ENCODE measurements at places on chromosomes 5 and 9. TPM values are rescaled to one million over a fixed set of nuclear protein-coding genes. Genes with fewer than 3 reads are reported as not detected.
A peak's percentile ranks its signal among the peaks of the same experiment; 100 is the strongest.

DNA sequence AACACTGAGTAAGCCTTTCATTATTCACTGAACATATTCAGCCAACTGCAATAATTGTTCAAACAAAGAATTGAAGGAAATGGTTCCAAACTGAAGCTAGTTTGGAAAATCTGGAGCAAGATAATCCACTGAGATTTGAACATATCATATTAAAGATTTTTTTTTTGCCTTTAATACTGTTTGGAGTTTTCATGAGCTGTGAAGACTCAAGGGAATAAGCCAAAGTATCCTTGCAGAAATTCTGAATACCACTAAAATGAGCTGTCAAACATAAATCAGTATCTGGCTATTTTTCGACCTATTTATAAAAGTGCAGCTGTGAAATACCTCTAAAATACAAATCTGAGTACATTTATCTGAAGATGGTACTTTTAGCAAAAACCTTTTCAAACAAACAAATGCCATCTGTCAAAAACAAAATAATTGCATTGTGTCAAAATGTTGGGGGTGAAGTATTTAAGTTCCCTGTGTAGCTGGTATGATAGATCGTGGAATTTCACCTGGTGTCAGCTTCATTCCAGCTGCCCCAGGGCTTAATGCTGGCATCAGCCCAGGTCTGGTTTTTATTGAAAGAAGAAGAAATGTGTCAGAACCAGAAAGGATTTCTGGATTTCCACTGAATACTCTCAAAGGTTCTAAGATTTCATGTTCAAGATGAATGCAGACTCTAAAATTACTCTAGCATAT lies 149.0 kb upstream of the GRAMD2B start:
- no peak for DNase-seq

GRCh38 chr5:36882250-36882649 lies 5.7 kb downstream of the NIPBL start:
- no peak for DNase-seq

DNA sequence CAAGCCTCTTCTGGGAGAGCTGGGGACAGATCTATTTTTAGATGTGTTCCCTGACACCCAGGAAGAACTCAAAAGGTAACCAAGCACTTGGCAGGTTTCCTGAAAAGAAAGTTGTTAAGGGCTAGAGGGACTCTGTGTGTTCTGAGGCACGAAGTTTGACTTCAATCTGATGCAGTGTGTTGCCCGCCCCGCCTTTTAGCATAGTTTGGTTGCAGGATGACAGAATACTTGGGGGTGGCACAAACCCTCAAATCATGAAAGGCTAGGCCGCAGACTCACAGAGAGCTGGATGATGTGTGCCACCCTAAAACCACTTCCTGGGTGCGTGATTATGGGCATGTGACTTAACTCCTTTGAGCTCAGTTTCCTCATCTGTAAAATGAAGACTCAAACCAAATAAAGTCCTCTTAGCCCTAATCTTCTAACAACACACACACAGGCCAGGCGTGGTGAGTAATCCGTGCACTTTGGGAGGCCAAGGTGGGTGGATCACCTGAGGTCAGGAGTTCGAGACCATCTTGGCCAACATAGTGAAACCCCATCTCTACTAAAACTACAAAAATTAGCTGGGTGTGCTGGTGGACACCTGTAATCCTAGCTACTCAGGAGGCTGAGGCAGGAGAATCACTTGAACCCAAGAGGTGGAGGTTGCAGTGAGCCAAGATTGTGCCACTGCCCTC lies 12.8 kb upstream of the NDFIP1 start:
- DNase-seq, result no peak

DNA sequence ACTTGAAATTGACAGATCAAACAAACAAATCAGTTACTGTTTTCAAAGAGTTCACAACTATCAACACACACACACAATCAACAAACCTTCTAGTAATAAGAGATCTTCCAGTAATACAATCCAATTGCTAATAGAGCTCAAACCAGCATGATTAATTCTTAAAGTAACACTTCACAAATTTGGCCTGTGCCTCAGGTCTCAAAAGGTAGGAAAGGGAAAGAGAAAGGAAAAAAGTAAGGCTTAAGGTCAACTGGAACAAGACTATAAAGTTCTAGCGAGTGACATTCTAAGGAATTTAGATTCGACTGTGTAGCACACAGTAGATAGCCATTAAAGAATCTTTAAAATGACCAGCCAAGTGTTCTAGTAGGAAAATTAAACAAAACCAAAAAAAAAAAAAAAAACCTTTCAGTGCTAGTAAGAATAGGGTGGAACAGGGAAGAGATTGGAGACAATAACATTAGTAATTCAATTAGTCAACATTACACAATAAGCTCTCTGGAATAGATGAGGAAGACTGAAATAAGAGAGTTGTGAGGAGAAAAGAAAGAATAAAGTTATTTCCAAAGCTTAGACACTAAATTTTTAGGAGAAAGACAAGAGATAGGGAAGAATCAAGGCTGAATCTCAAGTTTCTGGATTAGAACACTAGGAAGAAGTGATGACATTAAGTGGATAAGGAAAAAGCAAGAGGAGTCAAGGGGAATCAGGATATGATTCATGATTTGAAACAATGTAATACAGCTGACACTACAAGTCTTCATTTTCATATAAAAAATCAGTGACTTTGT lies 86.1 kb downstream of the FBXL17 start:
- DNase-seq, result no peak

DNA sequence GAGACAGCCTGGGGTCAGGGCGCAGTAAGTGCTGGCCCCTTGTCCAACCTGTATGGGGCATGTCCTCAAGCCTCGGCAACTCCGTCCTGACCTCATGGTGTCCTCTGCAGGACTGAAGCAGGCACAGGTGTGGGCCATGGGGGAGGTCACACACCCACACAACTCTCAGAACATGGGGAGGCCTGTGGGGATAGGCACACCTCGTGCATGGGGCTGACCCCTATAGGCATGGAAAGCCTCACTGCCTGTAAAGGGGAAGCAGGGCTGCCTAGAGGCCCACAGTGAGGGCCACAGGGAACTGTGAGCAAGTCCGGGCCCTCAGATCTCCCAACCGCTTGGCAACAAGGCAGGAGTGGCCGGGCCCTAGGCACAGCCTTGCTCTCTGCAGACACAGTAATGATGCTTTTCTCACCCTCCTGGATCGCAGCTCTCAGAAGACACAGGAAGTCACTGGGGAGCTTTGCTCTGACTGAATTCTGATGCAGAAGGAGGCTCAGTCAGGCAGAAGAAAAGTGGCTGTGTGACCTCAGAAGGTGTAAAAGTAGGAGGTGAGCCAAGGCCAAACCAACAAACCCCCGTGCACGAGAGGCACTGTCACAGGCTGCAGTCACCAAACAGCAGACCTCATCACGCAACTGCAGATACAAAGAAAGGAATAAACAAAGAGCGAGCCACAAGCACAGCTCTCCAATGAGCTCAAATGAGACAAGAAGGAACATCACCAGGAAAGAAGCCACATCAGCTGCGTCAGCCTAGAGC lies 5.4 kb downstream of the IPPK start:
- DNase-seq, result peak; percentile 35

- DNase-seq, result no peak
These were observed 143.3 kb upstream of the TNPO1 start for GRCh38 chr5:72673180-72673579.

DNA sequence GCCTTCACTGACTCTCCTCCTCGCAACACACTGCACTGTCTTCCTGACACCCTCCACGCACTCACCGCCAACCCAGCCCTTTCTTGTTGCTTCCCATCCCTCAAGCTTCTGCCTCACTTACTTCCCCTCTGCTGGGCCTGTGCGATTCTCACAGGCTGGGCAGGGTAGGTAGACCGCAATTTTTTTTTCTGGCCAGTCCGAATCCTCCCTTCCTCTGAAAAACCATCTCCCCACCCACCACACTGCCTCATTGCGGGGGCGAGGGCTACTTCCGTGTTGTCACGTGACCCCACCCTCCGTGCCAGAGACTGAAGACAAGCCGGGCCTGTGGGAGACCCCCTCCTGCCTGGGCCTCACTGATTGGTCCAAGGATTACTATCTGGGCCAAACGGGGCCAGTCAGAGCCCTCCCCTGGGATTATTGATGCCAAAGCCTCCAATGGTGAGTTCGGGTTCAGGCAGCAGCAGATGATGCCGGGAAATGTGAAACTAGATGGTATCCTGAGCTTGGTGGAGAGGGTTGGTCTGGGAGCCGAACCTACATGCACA lies 73.1 kb downstream of the STK10 start:
- DNase-seq, result no peak

- no peak for DNase-seq
These were observed 39.3 kb downstream of the CLINT1 start for GRCh38 chr5:157819502-157820115.

DNA sequence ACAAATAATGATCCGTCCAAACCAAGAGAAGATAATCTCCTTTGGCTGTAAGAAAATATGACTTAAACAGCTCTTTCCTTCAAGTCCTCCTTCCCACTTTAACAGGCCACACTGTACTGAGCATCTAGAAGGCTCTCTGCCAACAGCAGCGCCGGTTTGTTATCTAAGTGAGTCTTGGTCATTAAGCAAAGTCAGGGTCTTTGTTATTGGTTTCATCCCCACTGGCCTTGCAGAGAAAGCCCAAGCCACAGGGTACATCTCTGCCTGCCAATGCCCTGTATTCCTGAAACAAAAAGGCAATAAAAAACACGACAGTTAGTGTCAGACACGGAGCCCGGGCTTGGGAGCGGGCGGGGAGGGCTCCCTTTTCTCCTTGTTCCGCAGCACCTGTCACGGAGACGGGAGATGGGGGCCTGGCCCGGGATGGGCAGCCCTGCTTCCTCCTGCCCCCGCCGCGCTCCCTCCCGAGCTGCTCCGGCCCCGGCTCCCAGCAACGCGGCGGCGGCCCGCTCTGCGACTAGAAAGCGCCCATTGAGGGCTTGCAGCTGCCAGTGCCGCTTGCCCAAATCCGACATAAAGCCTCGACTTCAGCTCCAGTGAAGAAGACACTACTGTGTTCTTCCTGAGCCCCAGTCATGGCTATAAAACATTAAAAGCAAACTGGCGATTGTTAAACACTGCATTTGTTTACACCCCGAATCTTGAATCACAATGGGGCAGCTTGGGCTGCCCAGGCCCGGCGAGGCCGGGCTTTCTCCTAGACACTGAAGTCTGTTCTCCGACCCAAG lies 28.1 kb upstream of the PIK3R1 start:
- peak; percentile 90 for DNase-seq

- DNase-seq, result no peak
These were observed 55.3 kb upstream of the ANGPTL2 start for GRCh38 chr9:127177665-127178265.

DNA sequence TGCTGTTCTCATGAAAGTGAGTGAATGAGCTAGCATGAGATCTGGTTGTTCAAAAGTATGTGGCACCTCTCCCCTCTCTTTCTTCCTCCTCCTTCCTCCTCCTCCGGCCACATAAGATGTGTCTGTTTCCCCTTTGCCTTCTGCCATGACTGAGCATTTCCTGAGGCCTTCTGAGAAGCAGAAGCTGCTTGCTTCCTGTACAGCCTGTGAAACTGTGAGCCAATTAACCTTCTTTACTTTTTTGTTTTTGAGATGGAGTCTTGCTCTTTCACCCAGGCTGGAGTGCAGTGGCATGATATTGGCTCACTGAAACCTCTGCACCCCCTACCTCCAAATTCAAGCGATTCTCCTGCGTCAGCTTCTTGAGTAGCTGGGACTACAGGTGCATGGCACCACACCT lies 6.1 kb downstream of the S100Z start:
- DNase-seq, result no peak

GRCh38 chr9:92638621-92639101 lies 31.3 kb downstream of the IPPK start:
- DNase-seq, result no peak

- no peak for DNase-seq
These were observed 553.1 kb downstream of the LRRC70 start for GRCh38 chr5:63131626-63132285.

- DNase-seq, result no peak
These were observed 26.8 kb downstream of the PIP5K1B start for GRCh38 chr9:68731857-68732256.

GRCh38 chr9:38063363-38063707 lies 5.7 kb downstream of the SHB start:
- DNase-seq, result no peak

GRCh38 chr9:136653323-136654079 lies 9.2 kb upstream of the EGFL7 start:
- DNase-seq, result no peak

DNA sequence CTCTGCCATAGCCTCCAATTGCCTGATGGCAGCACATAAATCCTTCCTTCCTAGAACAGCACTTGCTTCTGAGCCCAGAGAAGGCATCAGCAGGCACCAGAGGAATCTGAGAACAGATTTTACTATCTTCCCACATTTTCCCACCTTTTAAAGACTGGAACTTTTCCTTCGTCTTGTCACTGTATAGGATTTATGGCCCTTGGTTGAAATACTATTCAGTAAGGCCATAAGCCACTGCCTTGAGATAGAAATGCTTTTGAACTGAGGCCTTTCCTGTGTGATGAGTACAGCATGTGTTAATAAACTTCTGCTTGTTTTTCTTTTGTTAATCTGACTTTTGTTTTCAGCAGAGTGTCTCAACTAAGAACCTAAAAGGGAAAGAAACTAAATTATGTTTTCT lies 84.3 kb downstream of the MRPS27 start:
- no peak for DNase-seq

DNA sequence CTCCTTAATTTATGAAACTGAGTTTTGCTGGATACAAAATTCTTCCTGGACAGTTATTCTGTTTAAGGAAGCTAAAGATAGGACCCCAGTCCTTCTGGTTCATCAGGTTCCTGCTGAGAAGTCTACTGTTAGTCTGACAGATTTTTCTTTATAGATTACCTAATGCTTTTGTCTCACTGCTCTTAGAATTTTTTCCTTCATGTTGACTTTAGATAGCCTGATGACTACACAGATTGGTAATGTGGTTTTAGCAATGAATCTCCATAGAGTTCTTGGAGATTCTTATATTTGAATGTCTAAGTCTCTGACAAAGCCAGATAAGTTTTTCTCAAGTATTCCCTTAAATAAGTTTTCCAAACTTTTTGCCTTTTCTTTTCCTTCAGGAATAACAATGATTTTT lies 419.7 kb downstream of the CDH10 start:
- no peak for DNase-seq

PKD2L2 gene
- under 0.01 TPM for total RNA-seq

ENHO gene
- under 0.01 TPM for total RNA-seq

CCDC171 gene
- 5.8 TPM for total RNA-seq

SMAD5 gene
- 58.6 TPM for total RNA-seq

RFESD gene
- total RNA-seq, result 4.3 TPM

STING1 gene
- total RNA-seq, result 46.3 TPM

GARIN3 gene
- total RNA-seq, result not detected

PCDHB10 gene
- total RNA-seq, result 2.2 TPM

Measured in osteoblast (primary cell).